ENCODE measurements at places on chromosomes 12 and 14. TPM values are rescaled to one million over a fixed set of nuclear protein-coding genes. Genes with fewer than 3 reads are reported as not detected.

DNA sequence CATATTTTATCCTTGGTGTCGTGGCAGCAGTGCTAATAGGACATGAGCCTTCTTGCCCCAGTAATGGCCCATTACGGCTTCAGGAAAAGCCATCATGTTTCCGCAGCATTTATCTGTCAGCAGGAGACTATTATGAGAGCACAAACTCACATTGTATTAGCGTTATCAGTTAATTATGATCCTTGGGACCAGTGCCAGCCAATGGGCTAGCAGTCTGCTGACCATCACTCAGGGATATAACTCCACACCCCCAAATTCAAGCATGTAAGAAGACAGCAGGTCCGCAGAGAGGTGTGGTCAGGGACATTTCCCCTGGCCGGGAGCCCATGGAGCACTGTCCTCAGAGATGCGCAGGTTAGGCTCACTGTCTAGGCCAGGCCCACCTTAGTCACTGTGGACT is 4.9 kb upstream of the ESRRB start:
- H3K4me1 ChIP-seq = no peaks in the 10 kb centered on the region
- no peak for DNase-seq
- H3K27me3 ChIP-seq = peaks cover 9% of the 10 kb centered on the region
- no peak overlapping the region for H3K4me3 ChIP-seq

- H3K4me1 ChIP-seq = peaks cover 28% of the 10 kb centered on the region
- no peaks in the 10 kb centered on the region for H3K36me3 ChIP-seq
- no peak overlapping the region for H3K27ac ChIP-seq
- peak; percentile 74 for DNase-seq
- H3K4me3 ChIP-seq = no peak overlapping the region
- H3K27me3 ChIP-seq = no peaks in the 10 kb centered on the region
Observed at GRCh38 chr12:84793558-84794367, 118.8 kb downstream of the SLC6A15 start.

BLTP3B gene
- 26.2 TPM for total RNA-seq

DNA sequence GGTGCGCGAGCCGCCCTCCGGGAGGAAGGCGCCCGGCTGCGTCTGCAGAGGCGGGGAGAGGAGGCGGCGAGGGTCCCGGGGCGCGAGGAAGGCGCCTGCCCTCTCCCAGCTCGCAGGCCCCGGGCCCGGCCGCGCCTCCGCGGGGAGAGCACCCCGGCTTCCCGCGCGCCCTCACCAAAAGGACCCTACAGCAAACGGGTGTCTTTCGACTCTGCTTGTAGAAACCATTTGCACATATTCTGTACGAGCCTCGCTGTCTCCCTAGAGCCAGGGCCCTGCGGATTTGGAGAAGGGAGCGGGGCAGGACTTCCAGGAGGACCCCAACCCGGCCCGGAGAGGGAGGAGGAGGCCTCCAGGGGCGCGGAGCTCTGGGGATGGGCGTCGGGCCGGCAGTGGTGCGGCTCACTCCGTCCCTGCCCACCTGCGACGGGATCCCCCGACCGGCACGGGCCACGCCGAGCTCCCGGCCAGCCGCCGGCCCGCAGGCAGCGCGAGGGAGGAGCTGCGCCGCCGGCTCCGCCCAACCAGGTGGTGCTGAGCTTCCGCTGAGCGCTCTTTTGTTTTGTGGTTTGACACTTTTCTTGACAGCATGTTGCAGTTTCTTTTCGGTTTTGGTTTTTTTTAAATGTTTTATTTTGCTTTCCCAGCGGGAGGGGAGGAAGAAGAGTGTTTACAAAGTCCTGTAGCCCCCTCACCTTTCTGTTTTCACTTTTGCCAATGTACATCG is 103.3 kb upstream of the FKBP4 start:
- peaks cover 4% of the 10 kb centered on the region for H3K36me3 ChIP-seq
- no peaks in the 10 kb centered on the region for H3K27me3 ChIP-seq
- no peak for DNase-seq
- no peak overlapping the region for H3K4me3 ChIP-seq
- H3K27ac ChIP-seq = no peak overlapping the region

- H3K27me3 ChIP-seq = peaks cover 4% of the 10 kb centered on the region
- peak; percentile 63 for DNase-seq
- H3K4me3 ChIP-seq = peak overlapping the region; percentile 54
- H3K36me3 ChIP-seq = no peaks in the 10 kb centered on the region
Observed at GRCh38 chr14:76352639-76353281, 23.2 kb upstream of the ESRRB start.

LALBA gene
- total RNA-seq = not detected
